ENCODE measurements at places on chromosomes 3 and 15.

GRCh38 chr3:75176937-75177336 lies 487.2 kb upstream of the FRG2C start:
- DNase-seq, result no peak

- DNase-seq, result no peak
Measured at GRCh38 chr3:152083135-152083534, 185.6 kb upstream of the MBNL1 start.

GRCh38 chr15:91854639-91854990 lies 1.1 kb downstream of the SLCO3A1 start:
- no peak for DNase-seq

- no peak for DNase-seq
Measured at GRCh38 chr15:67389975-67390374, 131.0 kb upstream of the C15orf61 start.

DNA sequence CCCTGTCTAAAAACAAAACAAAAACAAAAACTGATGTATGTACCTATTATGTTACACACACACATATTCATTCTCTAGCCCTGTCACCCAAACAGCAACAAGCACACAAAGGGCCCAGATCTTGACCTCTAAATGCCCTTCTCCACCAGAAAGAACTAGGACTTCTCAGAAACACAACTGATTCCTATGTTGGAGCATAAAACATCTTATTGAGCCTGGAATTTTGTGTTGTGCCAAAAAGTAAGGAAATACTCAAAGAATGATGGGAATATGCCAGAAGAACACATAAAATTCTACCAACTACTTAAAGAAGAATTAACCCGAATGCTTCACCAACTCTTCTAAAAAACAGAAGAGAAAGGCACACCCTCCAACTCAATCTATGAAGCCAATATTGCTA lies 66.7 kb upstream of the OCA2 start:
- DNase-seq, result no peak

GRCh38 chr3:108863799-108864135 lies 41.2 kb downstream of the TRAT1 start:
- no peak for DNase-seq

GRCh38 chr3:72492240-72492639 lies 356.0 kb downstream of the SHQ1 start:
- DNase-seq, result peak; percentile 71

DNA sequence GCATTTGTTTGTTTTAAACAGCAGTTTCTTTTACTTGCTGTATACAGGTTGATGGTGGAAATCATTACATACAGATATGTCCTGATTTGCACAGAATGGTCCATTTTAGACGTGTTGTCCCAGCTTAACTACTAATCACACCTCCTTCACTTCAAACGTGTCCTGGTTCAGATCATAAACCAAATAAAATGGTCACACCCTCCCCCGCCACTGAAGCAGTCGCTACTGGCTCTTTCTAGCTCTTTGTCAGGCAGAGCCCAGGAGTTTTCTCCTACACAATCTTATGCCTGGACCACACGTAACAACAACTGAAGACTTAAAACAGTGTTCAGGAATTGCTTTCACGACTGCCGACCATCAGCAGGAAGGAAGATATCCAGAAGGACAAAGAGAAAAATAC lies 73.6 kb downstream of the MESD start:
- no peak for DNase-seq

GRCh38 chr15:100645671-100646070 lies 43.3 kb downstream of the ASB7 start:
- DNase-seq, result no peak

- no peak for DNase-seq
Measured at GRCh38 chr3:167450675-167451074, 23.2 kb downstream of the SERPINI2 start.

GRCh38 chr15:60949039-60949977 lies 279.8 kb downstream of the RORA start:
- DNase-seq, result no peak

- DNase-seq, result no peak
Measured at GRCh38 chr3:146974001-146974400, 368.9 kb upstream of the PLSCR5 start.

DNA sequence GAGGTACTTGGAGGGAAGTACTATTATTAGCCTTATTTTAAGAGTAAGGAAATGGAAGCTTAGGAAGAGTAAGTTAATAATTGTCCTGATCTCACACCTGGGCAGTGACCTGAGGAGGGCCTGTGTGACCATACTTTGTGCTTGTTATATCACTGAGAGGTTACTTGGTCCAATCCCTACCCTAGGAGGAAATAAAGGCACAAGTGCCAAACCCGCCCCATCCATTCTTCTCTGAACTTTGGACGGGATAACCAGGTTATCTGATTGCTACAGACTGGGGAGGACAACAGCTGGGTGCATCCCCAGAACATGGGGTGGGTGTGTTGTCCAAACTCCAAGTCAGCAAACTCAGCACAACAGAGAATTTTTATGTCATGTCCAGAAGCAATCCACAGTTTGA lies 77.7 kb upstream of the NR2E3 start:
- no peak for DNase-seq

DNA sequence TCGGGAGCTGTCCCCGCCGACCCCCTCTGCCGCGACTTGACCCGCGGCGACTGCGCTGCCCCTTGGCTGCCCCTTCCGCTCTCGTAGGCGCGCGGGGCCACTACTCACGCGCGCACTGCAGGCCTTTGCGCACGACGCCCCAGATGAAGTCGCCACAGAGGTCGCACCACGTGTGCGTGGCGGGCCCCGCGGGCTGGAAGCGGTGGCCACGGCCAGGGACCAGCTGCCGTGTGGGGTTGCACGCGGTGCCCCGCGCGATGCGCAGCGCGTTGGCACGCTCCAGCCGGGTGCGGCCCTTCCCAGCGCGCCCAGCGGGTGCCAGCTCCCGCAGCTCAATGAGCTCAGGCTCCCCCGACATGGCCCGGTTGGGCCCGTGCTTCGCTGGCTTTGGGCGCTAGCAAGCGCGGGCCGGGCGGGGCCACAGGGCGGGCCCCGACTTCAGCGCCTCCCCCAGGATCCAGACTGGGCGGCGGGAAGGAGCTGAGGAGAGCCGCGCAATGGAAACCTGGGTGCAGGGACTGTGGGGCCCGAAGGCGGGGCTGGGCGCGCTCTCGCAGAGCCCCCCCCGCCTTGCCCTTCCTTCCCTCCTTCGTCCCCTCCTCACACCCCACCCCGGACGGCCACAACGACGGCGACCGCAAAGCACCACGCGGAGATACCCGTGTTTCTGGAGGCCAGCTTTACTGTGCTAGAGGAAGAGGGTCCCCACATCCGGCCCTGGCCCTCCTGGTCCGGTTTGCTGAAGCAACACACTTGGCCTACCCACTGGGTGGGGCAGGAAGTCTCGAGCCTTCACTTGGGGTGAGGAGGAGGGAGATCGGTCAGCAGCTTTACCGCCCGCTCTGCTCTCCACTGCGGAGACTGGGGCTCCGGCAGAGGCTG lies at the start of gene RASSF1:
Gene RASSF1, minus strand, starts transcription at position 389 of the 882 bp plus-strand sequence. Its CDS starts 31 bp downstream, at position 358.
- DNase-seq, result no peak

- no peak for DNase-seq
Measured at GRCh38 chr3:126573492-126574117, 14.9 kb upstream of the C3orf22 start.
